ENCODE measurements at places on chromosomes 13 and 19.

DNA sequence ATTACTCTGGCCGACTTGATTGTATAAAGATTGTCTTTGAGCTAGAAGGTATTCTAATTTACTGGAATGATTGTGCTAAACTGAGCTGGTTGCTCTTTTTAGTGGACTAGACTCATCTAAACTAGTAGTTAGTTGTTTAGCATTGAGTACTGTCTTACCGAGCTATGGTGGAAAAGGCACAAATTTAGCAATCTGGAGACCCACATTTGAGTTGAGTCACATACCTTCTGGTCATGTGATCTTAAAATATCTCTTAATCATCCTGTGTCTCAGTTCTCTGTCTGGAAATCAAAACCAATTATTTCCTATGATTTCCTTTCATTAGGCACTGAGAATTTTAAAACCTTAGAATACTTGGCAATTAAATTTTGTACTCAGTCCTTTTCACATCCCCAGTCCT, 349.5 kb downstream of the IRS2 start:
- no peak for DNase-seq

GRCh38 chr19:43906774-43907173, 28.3 kb downstream of the ZNF45 start:
- DNase-seq = no peak

GRCh38 chr13:112675366-112675756, 14.5 kb upstream of the ATP11A start:
- DNase-seq = no peak

DNA sequence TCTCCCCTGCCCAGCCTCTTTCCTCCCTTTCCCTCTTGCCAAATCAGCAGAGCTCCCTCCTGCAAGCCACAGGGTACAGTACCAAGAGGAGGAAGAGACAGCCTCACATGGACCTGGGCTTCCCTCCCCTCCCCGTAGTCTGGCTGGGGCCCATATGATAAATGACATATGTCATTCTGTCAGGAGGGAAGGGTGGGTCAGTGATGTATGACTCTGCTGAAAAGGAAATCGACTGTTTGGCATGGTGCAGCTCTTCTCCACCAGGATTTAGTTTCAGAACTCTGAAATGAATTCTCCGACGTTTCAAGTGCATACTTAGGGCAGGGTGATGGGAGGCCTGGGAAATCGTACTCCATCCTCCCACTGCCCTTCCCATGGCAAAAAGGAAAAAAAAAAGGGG, 9.8 kb downstream of the TSHZ3 start:
- no peak for DNase-seq

GRCh38 chr13:92483894-92484293, 742.7 kb upstream of the GPC6 start:
- no peak for DNase-seq

DNA sequence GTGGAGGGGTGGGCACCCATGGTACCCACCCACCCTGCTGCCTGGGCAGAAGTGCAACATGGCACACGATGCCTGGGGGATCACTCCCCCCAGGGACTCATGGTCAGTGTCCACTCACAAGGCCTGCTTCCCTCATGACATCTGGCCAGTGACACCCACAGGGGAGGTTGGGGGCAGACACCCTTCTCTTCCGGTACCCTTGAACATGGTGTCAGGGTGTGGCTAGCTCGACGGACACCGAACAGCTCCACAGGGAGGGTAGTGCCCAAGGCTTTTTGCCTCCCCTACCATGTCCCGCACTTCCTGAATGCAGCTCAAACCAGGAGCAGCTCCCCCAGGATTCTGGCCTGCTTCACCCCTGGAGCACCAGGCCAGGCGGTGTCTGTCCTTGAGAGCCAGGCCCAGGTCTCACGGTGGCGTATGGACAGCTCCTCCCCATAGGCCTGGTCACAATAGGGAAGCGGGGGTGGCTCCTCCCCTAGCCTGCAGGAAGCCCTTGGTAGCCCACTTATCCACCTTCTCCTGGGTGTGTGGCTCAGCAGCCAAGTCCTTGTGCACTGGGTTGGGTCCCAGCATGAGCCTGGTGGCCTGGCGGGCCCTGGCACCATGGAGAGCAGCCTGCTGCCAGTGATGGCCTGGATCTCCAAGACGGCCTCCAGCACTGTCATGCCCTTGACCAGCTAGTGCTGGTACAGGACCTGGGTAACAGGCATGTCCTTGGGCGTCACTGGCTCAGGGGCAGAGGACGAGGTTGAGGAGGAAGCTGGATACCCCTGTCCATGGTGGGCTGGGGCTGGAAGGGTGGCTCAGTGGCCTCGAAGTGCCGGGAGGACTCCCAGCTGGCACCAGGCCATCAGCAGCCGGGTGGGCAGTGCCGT, 7.8 kb downstream of the ACP4 start:
- DNase-seq = no peak

- DNase-seq = peak; percentile 96
Measured at GRCh38 chr13:103883164-103883563, 816.9 kb upstream of the SLC10A2 start.

GRCh38 chr19:55646889-55647731, 902 bp upstream of the CCDC106 start:
- DNase-seq = no peak

GRCh38 chr13:72342364-72342763, 385.1 kb downstream of the MZT1 start:
- no peak for DNase-seq

GRCh38 chr13:46176756-46177155, 5.2 kb downstream of the LCP1 start:
- DNase-seq = no peak

GRCh38 chr19:3556978-3557460, 367 bp downstream of the MFSD12 start:
- DNase-seq = no peak

- no peak for DNase-seq
Measured at GRCh38 chr13:107838588-107839161, 376.7 kb downstream of the LIG4 start.

GRCh38 chr13:98172590-98173422, 4.3 kb downstream of the RNF113B start:
- peak; percentile 53 for DNase-seq

DNA sequence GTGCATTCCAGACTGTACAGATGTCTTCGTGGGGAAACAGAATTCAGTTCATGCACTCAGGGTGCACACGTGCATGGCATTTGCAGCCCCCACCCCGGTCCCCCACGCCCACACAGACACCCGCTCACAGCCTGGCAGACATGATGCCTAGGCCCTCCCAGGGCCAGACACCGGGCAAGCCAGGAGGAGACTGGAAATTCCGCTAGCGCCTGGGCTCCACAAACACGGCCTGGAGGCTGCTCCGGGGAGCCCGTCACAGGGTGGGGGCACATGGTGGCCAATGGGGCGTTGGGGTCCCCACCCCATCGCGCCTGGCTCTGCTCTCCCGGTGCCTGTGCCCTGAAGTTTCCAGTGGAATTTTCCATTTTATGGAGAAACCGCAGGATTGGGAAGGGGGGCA, 3.6 kb downstream of the CILP2 start:
- no peak for DNase-seq

- DNase-seq = no peak
Measured at GRCh38 chr19:5793188-5793587, 2.2 kb upstream of the DUS3L start.

GRCh38 chr13:34750078-34750931, 191.8 kb upstream of the NBEA start:
- DNase-seq = no peak

- DNase-seq = no peak
Measured at GRCh38 chr19:29624489-29625185, 18.6 kb downstream of the POP4 start.

GRCh38 chr13:97710797-97711196, 242.7 kb upstream of the IPO5 start:
- DNase-seq = no peak

DNA sequence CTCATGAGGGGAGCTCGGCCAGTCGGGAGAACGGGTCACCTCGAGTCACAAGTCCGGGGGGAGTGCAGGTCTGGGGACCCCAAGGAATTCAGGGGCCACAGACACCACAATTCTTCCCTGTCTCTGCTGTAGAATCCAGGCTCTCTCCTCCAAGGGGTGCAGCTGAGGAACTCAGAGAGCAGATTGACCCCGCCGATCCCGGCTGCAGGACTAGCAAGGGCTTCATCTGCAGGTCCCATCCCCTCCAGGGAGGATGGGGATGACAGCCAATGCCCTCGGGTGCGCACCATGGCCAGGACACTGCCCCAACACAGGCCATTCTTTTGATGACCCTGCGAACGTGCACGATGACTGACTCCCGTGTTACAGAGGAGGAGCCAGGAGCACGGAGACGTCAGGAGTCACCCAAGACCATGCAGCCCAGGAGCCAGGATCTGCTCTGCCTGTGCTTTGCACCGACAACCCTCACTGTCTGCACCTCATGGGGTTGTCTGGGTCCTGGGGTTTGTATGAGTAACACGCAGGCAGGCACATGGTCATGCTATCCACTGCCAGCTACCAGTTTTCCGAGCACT, 48.5 kb upstream of the TUBGCP3 start:
- no peak for DNase-seq

GRCh38 chr19:17778968-17779929, 15.7 kb upstream of the B3GNT3 start:
- no peak for DNase-seq

DNA sequence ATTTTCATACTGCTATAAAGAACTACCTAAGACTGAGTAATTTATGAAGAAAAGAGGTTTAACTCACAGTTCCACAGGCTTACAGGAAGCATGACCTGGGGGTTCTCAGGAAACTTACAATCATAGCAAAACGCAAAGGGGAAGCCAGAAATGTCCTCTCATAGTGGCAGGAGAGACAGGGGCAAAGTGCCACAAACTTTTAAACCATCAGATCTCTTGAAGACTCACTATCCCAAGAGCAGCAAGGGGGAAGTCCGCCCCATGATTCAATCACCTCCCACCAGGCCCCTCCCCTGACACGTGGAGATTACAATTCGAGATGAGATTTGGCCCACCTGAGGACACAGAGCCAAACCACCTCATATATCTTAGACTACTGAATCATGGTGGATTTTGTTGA, 198.7 kb downstream of the KCTD12 start:
- DNase-seq = no peak

GRCh38 chr19:50402544-50403301, 16.0 kb upstream of the SPIB start:
- no peak for DNase-seq

- no peak for DNase-seq
Measured at GRCh38 chr19:48398102-48398374, 4.6 kb downstream of the GRIN2D start.

GRCh38 chr13:72678312-72678711, 49.1 kb downstream of the MZT1 start:
- no peak for DNase-seq

- DNase-seq = no peak
Measured at GRCh38 chr19:54160182-54160811, 776 bp upstream of the LENG1 start.

GRCh38 chr19:45402298-45403061, 2.4 kb downstream of the PPP1R13L start:
- no peak for DNase-seq

DNA sequence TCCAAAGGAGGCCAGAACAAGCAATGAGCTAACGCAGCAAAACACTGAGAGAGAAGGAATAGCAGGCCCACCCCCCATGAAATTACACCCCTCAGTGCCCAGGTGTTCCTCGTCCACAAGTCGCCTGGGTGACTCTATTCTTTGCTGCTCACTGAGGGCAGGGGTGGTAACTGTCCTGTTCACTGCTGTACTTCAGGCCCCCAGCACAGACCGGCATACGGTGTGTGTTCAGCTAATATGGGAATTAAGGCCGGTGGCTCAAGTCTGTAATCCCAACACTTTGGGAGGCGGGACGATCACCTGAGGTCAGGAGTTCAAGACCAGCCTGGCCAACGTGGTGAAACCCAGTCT, 31.9 kb downstream of the DHRS12 start:
- no peak for DNase-seq

DNA sequence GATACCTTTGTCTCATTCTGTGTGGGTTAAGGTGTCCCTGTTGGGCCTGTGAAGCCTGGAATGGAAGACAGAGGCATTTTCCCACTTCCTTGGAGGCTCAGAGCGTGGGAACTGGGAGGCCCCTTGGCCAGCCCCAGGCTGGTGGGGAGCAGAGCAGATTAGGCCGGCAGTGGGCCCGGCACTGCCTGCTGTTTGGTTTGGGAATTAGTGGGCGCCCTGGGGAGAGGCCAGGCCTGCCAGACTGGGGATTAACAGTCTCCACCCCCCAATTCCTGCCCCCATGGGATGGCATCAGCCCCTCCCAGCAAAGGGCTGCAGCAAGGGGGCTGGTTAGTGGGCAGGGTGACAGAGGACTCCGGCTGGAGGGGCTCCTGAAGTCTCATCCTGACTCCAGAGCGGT, 3.1 kb upstream of the BEST2 start:
- DNase-seq = no peak

DNA sequence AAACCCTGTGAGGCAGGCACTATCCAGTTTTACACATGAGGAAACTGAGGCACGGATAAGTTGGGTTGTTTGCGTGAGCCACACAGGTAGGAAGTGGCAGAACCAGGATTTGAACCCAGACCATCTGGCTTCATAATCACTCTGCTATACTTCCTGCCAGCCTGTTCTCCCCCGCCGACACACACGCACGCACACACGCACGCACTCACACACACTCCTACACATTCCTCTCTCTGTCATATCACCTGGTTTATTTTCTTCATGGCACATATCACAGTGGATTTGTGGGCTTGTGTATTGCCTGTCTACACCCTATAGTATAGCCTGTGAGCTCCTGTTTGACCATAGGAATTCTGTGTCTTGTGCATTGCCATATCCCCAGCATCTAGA, 140.0 kb downstream of the SIPA1L3 start:
- no peak for DNase-seq

DNA sequence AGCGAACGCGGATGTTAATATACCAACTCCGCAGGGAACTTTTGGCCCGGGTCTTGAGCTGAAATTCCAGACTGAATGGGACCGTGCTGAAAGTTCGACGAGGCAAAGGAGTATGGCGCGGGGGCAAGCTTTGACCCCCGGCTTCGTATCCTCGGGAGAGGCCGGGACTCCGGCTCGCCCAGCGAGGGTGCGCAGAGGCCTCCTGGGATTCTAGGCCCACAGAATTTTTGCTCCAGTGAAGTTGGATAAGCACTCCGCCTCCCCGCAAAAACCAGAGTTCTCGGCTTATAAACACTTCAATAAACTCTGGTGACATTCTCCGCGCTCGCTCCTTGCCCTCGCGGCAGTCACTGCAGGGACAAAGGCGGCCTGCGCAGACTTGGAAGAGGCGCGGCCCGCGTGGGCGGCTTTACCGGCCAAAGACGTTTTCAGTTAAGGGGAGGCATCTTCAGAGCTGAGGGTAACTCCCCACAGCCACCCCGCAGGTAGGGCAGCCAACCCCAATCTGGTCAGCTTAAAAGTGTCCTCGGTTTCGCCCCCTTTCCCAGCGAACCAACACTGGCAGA, 112.6 kb downstream of the KCNRG start:
- DNase-seq = no peak

GRCh38 chr13:67238277-67238859, 8.2 kb upstream of the PCDH9 start:
- peak; percentile 65 for DNase-seq

- DNase-seq = peak; percentile 68
Measured at GRCh38 chr13:110387451-110388107, 80.5 kb downstream of the COL4A2 start.

Data from astrocyte of the spinal cord (primary cell).